Immature natural killer cell (primary cell): ENCODE measurements at places on chromosomes 1 and 21. TPM values are rescaled to one million over a fixed set of nuclear protein-coding genes. Genes with fewer than 3 reads are reported as not detected.

DNA sequence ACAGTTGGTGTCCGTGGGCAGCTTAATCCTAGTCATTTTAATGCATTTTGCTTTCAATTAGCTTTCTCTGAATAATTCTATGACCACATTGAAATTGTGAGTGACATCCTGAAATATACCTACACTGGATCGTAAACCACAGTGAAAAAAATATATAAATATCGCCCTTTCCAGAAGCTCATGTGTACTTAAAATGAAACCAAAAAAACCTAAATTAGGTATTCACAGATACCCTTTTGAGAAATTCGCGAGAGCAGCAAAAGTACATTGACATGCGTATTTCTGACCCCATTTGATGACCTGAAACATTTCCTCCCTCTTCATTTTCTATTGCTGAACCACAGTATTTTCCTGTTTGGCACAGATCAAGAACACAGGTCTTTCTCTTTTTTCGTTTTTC, 253.8 kb downstream of the LTN1 start:
- peak overlapping the region; percentile 78 for H3K27ac ChIP-seq
- no peaks in the 10 kb centered on the region for H3K27me3 ChIP-seq
- H3K36me3 ChIP-seq = no peaks in the 10 kb centered on the region
- peaks cover 29% of the 10 kb centered on the region for H3K4me1 ChIP-seq
- H3K4me3 ChIP-seq = peak overlapping the region; percentile 37
- no peak for DNase-seq

- no peak for DNase-seq
- H3K36me3 ChIP-seq = no peaks in the 10 kb centered on the region
- no peak overlapping the region for H3K4me3 ChIP-seq
- H3K27ac ChIP-seq = no peak overlapping the region
- no peaks in the 10 kb centered on the region for H3K4me1 ChIP-seq
These were observed 83.8 kb downstream of the TMEM53 start for GRCh38 chr1:44590475-44590874.

GRCh38 chr1:162384116-162384515, 2.6 kb downstream of the C1orf226 start:
- H3K27ac ChIP-seq = no peak overlapping the region
- H3K36me3 ChIP-seq = no peaks in the 10 kb centered on the region
- DNase-seq = no peak
- H3K4me1 ChIP-seq = peaks cover 22% of the 10 kb centered on the region
- no peaks in the 10 kb centered on the region for H3K27me3 ChIP-seq
- no peak overlapping the region for H3K4me3 ChIP-seq

- DNase-seq = peak; percentile 49
- peaks cover 28% of the 10 kb centered on the region for H3K4me1 ChIP-seq
- H3K4me3 ChIP-seq = peak overlapping the region; percentile 95
- no peaks in the 10 kb centered on the region for H3K36me3 ChIP-seq
These were observed 22.9 kb upstream of the DISC1 start for GRCh38 chr1:231603598-231604275.

DNA sequence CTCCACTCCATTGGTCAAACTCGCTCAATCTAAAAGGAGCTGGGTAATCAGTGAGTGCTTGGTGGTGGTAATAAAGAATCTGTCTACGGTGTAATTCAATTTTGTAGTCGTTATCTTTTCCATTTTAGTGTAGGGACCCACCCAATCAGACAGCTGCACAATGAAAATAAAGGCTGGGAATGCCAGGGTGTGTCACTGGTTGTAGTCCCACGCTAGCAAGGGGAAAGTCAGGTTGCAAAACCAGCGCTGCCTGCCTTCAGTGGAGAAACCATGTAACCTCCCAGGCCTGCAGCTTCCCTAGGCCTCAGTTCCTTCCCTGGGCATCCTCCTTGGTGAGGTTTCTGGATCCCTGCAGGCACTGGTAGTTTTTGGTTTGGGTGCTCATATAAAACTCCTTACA, 49.4 kb upstream of the PPP2R5A start:
- no peak overlapping the region for H3K4me3 ChIP-seq
- DNase-seq = no peak
- H3K36me3 ChIP-seq = no peaks in the 10 kb centered on the region
- H3K27me3 ChIP-seq = peaks cover 3% of the 10 kb centered on the region
- H3K4me1 ChIP-seq = peaks cover 50% of the 10 kb centered on the region
- no peak overlapping the region for H3K27ac ChIP-seq

DNA sequence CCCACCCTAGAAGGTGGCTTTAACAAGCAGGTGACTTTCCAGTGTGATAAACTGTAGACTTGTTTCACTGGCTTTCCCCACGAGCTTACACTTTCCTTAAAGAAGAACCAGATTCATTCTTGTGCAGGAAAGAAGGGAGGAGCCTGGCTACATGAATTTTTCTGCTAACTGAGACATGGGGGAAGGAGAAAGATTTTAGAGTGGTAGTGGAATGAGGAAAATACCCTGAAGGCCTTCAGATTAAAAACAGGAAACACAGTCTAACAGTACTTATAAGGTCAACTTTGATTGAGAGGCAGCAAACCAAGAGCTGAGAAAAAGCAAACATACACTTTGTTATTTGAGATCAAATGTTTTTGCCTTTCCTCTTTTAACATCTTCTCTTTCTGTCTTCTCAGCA, 640.9 kb upstream of the PLXNA2 start:
- H3K4me3 ChIP-seq = no peak overlapping the region
- no peak for DNase-seq
- H3K36me3 ChIP-seq = no peaks in the 10 kb centered on the region
- no peak overlapping the region for H3K27ac ChIP-seq

GRCh38 chr1:202291961-202292712, 49.6 kb downstream of the UBE2T start:
- peaks cover 24% of the 10 kb centered on the region for H3K4me1 ChIP-seq
- no peak overlapping the region for H3K4me3 ChIP-seq
- no peak for DNase-seq
- peaks cover 11% of the 10 kb centered on the region for H3K27me3 ChIP-seq

Gene MAP7D1
- polyA plus RNA-seq = 41.9 TPM

Gene ITLN2
- not detected for polyA plus RNA-seq

Gene CD101
- polyA plus RNA-seq = 0.52 TPM

Gene KIF17
- 0.21 TPM for polyA plus RNA-seq

Gene CERS2
- polyA plus RNA-seq = 138 TPM
